GM06990 (cell line): ENCODE measurements at places on chromosomes 11 and 22.

DNA sequence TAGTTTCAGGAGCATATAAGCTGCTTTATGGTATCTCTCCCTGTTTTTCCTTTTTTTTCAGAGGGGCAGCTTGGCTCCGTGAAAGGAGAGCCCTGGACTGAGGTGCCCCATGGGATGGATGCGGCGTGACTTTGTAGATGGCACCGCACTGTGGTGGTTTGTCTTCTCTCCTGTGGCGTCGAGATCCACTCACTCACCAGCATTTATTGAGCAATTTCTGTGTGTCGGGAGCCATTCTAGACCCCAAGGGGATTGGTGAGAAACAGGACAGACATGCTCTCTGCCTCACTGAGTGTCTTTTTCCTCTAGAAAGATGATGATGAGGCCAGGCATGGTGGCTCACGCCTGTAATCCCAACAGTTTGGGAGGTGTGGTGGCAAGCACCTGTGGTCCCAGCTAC, 55.9 kb upstream of the PHF21B start:
- no peak for DNase-seq

- DNase-seq = no peak
Observed at GRCh38 chr11:1831338-1832210, 3.2 kb upstream of the SYT8 start.

DNA sequence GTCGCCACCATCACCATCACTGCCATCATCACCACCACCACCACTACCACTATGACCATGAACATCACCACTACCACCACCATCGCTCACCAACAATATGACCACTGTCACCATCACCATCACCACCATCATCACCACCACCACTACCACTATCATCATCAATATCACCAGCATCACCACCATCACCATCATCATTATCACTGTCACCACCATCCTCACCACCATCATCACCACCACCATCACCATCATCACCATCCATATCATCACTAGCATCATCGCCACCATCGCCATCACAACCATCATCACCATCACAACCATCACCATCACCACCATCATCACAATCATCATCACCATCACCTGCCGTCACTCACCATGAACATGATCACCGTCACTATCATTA, 184.6 kb downstream of the SHANK2 start:
- no peak for DNase-seq

- DNase-seq = no peak
Observed at GRCh38 chr11:12417691-12418611, 40.6 kb downstream of the PARVA start.

DNA sequence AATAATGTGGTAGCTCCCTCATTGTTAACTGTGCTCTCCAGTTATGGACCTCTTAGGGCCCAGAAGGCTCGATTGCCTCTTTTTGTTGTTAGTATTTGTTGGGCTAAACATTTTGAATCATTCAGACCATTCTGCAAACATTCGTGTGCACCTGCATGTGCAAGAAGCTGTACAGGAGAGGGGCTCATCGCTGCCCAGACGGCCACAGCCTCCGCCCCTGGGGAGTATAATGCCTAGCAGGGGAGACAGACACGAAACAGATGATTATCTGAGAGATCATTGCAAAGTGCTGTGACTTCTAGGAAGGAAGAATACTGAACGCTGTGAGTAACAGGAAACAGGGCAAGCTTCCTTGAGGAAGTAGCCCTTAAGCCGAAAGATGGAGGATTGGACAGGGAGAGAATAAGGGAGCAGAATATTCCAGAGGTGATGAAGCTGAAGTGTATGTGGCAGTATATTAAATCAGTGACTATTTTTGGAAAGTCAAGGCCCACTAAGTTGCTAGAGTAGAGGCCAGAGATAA, 123.3 kb upstream of the RASSF10 start:
- no peak for DNase-seq

DNA sequence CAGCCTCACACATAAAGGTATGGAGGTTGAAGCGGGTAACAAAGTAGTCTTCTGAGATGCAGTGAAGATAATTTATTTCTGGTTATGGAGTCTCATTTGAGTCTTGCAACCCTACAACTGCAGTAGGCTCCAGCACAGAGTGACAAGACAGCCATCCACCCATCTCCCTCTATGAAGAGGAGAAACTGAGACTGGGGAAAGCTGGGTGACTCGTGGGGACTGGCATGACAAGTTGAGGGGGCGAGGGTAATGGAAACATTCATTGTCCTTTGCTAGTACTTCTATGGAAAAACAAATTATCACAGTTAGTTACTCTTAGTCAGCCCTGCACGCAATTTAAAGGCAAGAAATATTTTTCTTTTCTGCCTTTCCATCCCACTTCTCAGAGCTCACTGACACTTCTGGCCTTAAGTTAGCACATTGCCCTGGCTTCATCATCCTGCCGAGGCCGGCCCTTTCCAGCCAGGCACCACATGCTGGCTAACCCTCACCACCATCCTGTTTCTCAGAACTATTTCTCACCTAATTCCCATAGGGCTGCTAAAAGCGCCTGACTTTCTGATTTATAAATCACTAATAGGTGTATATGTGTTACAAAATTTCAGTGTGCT, 361.1 kb downstream of the ETS1 start:
- no peak for DNase-seq

- DNase-seq = peak; percentile 59
Observed at GRCh38 chr11:47161134-47161854, 15.4 kb downstream of the ARFGAP2 start.

GRCh38 chr22:48782811-48783511, 1044.7 kb downstream of the BRD1 start:
- no peak for DNase-seq

- no peak for DNase-seq
Observed at GRCh38 chr22:49062155-49062801, 765.4 kb downstream of the BRD1 start.

DNA sequence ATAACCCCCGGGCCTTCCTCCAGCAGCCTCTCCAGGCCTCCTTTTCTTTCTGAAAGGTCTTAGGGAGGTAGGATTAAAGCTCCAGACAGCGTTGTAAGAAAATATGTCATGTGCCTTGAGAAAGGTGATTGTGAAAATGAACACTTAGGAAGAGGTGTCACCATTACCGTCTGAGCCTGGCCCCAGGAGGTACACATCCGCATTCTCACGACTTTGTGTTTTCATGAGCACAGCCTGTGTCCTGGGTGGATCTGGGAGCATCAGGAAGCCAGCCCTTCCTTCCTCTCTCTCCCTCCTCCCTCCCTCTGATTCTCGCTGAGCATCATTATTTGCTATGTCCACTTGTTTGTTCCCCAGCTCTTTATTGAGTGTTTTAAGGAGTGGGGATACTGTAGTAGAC, 105.1 kb upstream of the CRYBB3 start:
- no peak for DNase-seq

DNA sequence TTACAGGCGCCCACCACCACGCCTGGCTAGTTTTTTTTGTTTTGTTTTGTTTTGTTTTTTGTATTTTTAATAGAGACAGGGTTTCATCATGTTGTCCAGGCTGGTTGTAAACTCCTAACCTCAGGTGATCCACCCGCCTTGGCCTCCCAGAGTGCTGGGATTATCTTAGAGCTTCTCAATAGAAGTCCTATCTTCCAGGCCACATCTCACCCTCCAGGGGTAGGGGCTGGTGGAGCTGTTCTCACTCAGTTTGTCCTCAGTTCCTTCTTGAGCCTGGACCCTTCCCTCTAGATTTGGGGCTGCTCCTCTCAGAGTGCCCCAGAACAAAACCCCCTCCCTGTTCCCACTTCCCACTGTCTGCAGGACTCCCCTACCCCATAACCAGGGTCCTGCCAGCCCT, 31.3 kb downstream of the BCR start:
- no peak for DNase-seq

GRCh38 chr11:79417069-79417920, 23.5 kb downstream of the TENM4 start:
- DNase-seq = no peak

GRCh38 chr22:25027959-25028840, 75.7 kb downstream of the KIAA1671 start:
- DNase-seq = no peak

GRCh38 chr11:64799623-64800302, 3.3 kb downstream of the MAP4K2 start:
- DNase-seq = peak; percentile 46

DNA sequence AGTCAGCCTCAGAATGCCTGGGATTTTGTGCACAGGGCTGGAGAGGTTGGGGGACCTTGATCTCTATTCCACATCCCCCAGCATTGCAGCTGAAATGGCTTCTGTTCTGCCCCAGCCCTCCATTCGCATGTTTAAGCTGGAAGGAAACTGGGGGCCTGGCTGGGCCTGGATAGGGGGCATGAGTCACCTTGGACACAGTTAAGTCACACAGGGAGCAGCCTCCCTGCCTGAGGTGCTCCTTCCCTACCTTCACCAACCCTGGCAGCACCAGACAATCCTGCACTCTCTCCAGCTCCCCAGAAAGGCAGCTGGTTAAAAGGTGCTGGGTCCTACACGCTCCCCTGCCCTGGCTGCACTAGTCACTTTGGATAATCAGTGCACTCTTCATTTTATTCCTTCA, 763 bp downstream of the SMIM45 start:
- no peak for DNase-seq
